GM20000 (cell line): ENCODE measurements at places on chromosomes 4 and X.

GRCh38 chr4:175376287-175376977, 435.6 kb downstream of the GPM6A start:
- DNase-seq = no peak

- no peak for DNase-seq
Observed at GRCh38 chrX:85108165-85108564, 104.5 kb downstream of the APOOL start.

DNA sequence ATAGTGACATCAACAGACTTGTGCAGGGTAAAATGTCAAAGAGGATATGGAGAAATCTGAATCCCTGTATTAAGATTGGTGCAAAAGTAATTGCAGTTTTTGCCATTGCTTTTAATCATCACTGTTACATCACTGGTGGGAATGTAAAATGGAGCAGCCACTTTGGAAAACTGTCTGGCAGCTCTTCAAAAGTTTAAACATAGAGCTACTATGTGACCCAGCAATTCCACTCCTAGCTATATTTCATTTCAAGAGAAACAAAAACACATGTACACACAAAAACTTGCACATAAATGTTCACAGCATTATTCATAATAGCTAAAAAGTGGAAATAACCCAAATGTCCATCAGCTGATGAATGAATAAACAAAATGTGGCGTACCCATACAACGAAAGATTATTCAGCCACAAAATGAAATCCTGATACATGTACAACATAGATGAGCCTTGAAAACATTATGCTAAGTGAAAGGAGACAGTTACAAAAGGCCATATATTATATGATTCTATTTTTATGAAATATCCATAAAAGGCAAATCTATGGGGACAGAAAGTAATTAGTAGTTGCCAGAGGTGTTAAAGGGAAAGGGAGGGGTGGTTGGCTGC, 106.4 kb downstream of the AMELX start:
- no peak for DNase-seq

GRCh38 chr4:81197864-81198524, 17.0 kb downstream of the PRKG2 start:
- no peak for DNase-seq

DNA sequence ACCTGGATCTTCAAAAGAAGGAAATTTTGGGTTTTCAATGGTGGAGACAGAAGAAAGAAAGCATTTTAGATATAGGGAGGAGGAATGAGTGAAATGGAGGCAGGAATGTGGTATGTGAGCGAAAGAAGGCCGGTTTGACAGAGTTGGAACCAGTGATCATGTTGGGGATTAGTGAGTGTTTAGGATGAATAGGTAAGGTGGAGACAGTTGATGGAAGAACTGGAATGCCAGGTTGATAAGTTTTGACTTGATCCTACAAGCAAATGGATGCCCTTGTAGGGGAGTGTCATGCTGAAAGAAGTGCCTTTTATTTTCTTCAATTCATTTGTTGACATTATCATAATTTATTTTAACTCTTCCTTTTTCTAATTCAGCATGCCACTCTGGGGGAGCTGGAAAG, 207.8 kb upstream of the AMOT start:
- DNase-seq = no peak

DNA sequence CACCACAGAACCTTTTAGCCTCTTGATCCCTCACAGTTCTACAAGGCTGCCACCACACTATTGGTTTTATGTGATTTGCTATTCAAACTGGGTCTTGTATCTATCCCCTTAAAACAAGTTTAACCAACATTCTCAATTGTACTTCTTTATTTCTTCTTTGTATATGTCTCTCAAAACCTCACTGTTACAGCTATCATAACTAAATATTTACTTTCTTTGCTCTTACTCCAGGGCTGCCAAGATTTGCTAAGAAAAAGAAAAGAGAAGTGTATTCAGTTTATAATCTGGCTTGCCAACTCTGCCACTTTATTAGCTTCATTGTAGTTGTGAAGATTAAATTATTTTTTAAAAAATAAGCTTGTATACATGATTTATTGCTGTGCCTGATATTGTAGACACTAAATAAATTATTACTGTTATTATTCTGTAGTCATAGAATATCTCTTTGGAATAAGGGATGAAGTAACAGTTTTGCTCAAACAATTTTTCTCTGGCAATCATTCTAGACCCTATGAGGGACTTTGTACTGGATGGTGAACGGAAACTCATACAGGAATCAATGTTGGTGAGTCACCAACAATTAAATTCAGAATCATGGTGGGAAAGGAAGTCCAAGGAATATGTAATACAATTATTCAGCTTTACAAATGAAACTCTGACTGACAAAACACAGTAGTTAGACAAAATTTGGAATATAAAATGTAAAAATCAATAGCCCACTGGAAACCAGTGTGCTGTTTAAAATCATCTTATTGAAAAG, 127.1 kb upstream of the DCAF8L1 start:
- no peak for DNase-seq

GRCh38 chr4:76821641-76822040, 76.3 kb downstream of the SOWAHB start:
- DNase-seq = no peak

GRCh38 chr4:89664521-89664920, 172.4 kb downstream of the SNCA start:
- DNase-seq = no peak

- no peak for DNase-seq
Observed at GRCh38 chrX:57121816-57122215, 468 bp upstream of the SPIN2B start.

GRCh38 chr4:33882246-33882990, 2361.9 kb downstream of the ARAP2 start:
- no peak for DNase-seq

GRCh38 chrX:40694802-40695201, 40.5 kb downstream of the MED14 start:
- no peak for DNase-seq

DNA sequence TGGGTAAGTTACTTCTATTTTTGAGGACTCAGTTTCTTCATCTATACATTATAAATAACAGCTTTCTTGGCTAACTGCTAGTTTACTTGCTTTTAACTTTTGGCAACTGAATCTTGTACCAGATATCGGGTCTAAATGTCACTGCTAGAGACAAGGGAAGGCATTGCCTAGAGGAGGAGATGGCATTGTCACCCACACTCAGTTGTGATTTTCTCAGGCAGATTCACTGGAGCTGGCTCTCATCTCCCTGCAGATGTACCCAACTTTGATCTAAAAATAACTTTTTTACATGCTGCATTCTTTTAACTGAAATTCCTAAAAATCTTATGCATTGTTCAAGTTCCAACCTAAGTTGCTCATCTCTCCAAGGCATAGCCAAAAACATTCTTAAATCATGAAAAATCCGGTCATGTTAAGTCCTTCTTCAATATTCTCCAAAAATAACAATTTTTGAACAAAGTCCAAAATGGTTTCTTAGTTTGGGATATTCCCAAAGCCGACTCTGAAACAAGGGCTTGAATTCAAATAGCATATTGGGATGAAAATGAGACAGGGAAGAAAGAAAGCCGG, 469.0 kb upstream of the BOD1L1 start:
- DNase-seq = no peak

DNA sequence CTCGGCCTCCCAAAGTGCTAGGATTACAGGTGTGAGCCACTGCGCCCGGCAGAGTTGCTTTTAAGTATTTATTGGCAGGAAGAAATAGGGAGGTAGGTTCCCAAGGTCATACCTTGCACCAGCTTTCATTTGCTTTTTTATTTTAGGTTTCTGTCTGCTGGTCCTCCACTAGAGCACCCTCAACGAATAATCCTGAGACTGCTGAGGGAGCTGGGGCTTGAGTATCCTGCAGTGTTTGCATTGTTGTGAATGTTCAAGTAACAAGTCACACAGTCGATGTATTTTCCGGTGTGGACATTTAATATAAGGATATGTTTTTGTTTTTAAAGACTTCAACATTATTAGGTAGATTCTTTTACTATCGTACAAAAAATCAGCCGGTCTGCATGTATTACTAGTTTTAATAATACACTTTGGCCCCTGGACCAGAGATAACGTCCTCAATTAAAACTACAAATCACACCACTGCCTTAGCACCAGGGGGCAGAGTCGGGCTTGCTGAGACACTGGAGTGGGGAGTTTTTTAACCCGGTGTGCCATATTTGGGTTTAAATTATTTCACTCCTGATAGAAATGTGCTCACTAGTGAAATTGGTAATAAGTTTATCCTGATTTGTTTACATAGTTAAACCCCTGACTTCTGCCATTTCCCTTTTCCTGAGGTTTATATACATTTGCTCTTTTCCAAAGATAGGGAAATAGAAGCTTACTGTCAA, 11.6 kb downstream of the SMIM20 start:
- DNase-seq = peak; percentile 66

GRCh38 chr4:67694662-67695061, 6.3 kb downstream of the UBA6 start:
- no peak for DNase-seq

DNA sequence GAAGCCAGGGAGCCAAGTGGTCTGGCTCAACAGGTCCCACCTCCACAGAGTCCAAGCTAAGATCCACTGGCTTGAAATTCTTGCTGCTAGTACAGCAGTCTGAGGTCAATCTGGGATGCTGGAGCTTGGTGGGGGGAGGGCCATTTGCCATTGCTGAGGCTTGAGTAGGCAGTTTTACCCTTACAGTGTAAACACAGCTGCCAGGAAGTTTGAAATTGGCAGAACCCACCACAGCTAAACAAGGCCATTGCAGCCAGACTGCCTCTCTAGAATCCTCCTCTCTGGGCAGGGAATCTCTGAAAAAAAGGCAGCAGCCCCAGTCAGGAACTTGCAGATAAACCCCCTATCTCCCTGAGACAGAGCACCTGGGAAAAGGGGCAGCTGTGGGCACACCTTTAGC, 84.9 kb downstream of the EDA2R start:
- no peak for DNase-seq

DNA sequence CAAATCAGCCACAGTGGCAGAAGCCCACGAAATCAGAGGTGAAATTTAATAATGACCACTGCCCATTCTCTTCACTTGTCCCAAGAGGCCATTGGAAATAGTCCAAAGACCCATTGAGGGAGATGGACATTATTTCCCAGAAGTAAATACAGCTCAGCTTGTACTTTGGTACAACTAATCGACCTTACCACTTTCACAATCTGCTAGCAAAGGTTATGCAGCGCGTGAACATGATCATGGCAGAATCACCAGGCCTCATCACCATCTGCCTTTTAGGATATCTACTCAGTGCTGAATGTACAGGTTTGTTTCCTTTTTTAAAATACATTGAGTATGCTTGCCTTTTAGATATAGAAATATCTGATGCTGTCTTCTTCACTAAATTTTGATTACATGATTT, at the start of gene F9:
F9 (plus strand) TSS at position 190 of the 400 bp plus-strand sequence; CDS start at position 216, 26 bp downstream.
- DNase-seq = no peak

DNA sequence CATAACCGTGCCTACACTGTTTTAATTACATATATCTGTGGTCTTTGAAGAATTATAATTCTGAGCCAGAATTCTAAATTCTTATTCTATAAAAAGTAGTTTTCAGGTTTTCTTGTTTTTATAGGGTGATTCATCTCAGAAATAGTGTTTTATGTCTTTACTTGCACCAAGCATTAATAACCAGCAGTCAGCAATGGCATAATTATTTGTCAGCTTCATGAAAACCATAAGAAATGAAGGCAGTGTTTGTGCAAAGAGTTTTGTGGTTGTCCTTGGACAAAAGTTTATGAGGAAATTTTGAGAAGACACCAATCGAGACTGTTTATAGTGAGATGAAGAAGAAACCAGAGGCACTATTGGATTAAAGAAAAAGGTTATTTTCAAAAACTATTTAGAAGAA, 37.2 kb downstream of the EDNRA start:
- DNase-seq = no peak

- no peak for DNase-seq
Observed at GRCh38 chr4:100087743-100088142, 102.5 kb downstream of the DDIT4L start.

- DNase-seq = no peak
Observed at GRCh38 chrX:10854594-10854993, 234.2 kb upstream of the MID1 start.

GRCh38 chrX:55098691-55099090, 9.9 kb downstream of the PAGE2 start:
- no peak for DNase-seq

GRCh38 chr4:181819946-181820345, 423.3 kb upstream of the TENM3 start:
- no peak for DNase-seq

- DNase-seq = no peak
Observed at GRCh38 chrX:31423609-31424189, 351.9 kb upstream of the FTHL17 start.

- no peak for DNase-seq
Observed at GRCh38 chrX:44401151-44401550, 57.7 kb upstream of the EFHC2 start.

- no peak for DNase-seq
Observed at GRCh38 chr4:159765382-159765781, 662.5 kb downstream of the RAPGEF2 start.

GRCh38 chr4:142356801-142357200, 489.3 kb downstream of the INPP4B start:
- DNase-seq = no peak

- no peak for DNase-seq
Observed at GRCh38 chr4:97027728-97028410, 1115.4 kb downstream of the STPG2 start.

DNA sequence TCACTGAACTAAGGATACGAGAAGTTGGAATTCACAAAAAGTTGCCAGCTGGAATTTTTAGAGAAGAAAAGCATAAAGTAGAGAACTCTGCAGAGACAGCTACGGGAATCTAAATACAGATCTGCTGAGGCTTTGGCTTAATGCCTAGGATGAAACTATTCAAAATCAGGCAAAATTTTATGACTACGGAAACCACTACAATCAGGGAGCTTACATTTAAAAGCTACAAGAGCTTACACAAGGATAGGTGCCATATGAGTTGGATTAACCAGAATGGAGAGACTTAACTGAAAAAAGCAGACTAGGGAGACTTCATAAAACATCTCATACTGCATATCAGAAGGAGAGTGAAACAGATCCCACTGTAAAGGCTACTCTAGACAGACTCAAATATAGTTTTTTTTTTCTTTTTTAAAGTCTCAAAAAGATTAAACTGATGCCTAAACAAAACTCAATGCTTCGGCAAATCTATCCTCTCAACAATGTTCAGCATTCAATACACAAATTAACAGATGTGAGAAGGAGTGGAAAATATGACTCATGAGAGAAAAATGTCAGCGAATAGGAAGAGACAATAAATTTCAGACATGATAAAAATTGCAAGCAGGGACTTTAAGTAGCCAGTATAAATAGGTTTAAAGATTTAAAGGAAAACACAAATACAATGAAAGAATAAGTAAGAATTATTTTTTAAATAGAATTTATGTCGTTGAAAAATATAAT, 586.1 kb downstream of the FSTL5 start:
- DNase-seq = no peak

DNA sequence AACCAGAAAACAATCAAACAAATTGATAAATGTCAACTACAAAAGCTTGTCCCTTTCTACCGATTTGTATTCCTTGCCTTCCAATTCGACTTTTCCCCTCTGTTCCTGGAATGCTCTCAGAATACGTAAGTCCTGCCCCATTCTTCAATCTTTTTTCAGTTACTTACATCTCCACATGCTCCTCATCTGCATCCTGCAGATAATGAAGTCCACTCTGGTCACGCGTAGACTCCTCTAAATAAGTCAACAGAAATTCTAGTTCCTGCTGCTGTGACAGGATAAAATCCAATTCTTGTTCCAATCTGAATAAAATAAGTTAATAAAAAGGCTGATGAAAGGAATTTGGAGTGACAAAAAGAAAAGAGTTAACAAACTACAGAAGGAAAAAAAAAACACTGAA, 34.4 kb upstream of the RBM41 start:
- DNase-seq = no peak

- DNase-seq = no peak
Observed at GRCh38 chrX:88526385-88526784, 220.6 kb upstream of the CPXCR1 start.

GRCh38 chr4:24482871-24483270, 101.5 kb downstream of the DHX15 start:
- no peak for DNase-seq
